ENCODE measurements at places on chromosomes 7 and 10.
A peak's percentile ranks its signal among the peaks of the same experiment; 100 is the strongest.

GRCh38 chr7:126533715-126534114, 719.0 kb downstream of the GRM8 start:
- DNase-seq = no peak

- DNase-seq = no peak
Measured at GRCh38 chr10:48603421-48604038, 1.3 kb downstream of the ARHGAP22 start.

- no peak for DNase-seq
Measured at GRCh38 chr7:101457001-101457750, 94.5 kb downstream of the COL26A1 start.

- DNase-seq = no peak
Measured at GRCh38 chr10:51896849-51897248, 197.5 kb upstream of the CSTF2T start.

DNA sequence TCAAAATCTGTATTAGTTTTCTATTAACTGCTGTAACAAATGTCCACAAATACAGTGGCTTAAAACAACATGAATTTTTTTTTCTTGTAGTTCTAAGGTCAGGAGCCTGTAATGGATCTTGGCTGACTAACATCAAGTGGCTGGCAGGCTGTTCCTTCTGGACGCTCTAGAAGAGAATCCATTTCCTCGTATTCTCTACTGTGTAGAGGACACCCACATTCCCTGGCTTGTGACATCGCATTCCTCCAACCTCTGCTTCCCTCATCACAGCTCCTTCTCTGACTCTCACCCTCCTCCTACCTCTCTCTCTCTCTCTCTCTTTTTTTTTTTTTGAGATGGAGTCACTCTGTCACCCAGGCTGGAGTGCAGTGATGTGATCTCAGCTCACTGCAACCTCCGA, 4.8 kb upstream of the CALHM1 start:
- DNase-seq = no peak

- DNase-seq = no peak
Measured at GRCh38 chr7:129740574-129741410, 129.3 kb downstream of the NRF1 start.

DNA sequence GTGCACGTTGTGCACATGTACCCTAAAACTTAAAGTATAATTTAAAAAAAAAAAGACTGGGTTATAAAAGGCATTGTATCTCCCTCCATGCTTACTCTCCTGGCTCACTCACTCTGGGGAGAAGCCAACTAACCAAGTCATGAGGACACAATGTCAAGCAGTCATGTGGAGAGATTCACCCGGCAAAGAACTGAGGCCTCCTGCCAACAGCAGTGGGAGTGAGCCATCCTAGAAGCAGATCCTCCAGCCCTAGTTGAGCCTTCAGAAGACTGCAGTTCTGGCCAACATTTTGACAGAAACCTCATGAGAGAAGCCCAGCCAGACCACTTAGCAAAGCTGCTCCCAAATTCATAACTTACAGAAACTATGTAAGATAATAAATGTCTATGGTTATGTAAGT, 521.7 kb upstream of the FZD8 start:
- DNase-seq = no peak

GRCh38 chr10:624605-625332, 64.7 kb downstream of the DIP2C start:
- DNase-seq = peak; percentile 15

GRCh38 chr10:92430103-92430502, 139.1 kb downstream of the MARCHF5 start:
- no peak for DNase-seq

- no peak for DNase-seq
Measured at GRCh38 chr7:158193446-158193845, 394.2 kb downstream of the PTPRN2 start.

GRCh38 chr10:113179265-113179664, 229.2 kb downstream of the TCF7L2 start:
- DNase-seq = no peak

- DNase-seq = no peak
Measured at GRCh38 chr7:131328377-131329175, 900 bp downstream of the MKLN1 start.

DNA sequence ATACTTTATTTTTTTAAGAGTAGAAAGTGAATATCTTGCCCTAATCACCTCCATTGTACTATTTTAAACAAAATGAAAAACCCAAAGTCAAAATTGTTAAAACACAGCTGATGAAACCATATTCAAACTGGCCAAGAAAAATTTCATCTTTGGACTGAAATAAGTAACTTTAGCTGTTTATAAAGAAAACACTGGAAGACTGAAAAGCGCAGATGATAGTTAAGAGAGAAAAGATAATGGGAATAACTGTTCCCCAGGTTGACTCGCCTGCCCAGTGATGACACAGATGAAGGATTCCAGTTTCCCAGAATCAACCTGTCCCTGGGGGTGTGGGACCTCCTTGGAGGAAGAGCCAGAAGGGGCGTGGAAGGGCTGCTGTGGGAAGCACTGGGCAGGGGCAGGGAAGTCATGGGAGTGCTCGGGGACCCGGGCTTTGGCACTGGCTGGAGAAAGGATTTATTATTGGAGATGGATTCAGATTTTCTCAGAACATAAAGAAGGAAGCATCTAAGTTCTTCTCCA, 43.1 kb downstream of the DENND2A start:
- no peak for DNase-seq

DNA sequence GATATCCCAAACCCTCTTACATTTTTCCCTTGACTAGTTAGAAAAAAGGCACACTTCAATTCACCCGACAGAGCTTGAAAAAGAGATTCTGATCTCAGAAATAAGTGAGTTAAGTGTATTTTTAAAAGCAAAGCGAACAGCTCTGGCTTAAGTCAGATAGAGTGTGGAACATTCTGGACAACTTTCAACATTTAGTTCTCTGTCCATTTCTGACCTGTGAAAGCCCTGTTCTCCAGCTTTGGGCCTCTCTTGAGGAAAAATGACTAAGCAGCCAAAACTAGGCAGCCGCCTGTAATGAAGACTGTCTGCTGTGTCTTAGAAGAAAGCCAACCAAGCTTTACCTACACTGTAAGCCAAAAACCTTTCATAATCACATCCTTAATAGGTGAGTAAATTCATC, 50.5 kb downstream of the CDK6 start:
- no peak for DNase-seq

DNA sequence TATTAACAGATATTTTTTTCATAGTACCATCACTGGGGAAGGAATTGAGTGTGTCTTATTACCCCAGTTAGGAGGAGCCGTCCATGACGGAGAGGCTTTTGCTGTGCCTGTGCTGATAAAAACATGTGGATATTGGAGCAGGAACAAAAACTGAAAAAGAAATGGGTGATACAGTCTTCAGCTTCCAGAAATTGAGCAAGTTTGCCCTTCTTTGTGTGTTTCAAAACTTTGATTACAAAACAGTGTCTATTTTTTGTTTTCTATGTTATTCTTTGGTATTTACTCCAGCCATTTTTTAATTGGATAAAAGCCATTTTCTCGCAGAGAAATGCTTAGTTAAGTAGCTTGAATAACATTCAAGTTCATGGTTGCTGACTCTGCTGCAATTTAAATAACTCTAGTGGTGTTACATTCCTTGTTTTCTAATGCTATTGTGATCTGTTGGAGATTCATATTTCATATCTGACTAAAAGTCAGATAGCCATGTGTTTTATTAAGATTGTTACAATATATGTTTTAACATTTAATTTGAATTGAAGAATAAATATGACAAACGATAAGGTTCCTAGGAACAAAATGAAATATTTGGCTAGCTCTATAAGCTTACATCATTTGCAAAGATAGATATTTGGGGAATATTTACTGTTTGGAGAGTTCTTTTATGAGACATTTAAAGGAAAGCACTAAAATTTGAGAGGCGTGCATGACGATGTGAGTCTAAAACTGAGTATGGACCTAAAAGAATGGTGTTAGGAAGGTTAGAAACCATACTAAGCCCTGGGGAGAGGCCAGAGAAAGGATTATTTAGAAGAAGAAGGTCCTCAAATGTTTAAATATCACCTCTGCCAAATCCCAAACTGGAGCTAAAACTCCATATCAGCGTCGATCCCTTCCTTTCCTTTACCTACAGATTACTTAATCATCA, 747.3 kb upstream of the CELF2 start:
- no peak for DNase-seq

- no peak for DNase-seq
Measured at GRCh38 chr10:934746-935406, 3.4 kb upstream of the LARP4B start.

GRCh38 chr10:4093438-4093837, 308.4 kb upstream of the KLF6 start:
- DNase-seq = no peak

DNA sequence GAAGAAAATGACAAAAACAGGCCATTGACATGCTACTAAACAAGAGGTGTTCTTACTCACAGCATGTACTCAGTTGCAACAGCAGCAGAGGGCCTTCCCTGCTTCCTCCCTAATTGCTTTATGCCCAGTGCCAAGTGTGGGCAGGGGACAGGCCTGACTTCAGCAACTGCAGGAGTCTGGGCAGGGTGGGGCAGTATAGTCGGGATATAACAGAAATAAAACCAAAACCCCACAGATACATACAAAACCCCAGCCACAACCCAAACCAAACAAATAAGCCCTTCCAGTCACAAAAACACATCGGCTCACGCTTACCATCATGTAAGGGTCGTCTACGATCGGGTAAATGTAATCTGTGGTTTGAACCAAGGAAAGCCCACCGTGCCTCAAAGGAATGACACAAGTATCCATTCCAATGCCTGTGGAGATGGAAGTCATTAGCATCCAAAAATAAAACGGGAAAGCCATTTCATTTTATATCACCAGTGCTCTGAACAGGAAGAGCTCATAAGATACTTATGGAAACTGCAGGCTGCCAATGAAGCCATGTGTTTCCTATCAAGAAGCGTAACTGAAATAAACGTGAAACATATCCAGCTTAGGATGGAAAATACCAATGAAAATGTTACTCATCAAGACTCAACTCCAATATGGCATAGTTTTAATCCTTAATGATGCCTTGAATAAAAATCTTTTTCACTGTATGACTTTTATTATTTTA, 9.5 kb downstream of the SEPHS1 start:
- DNase-seq = no peak

- DNase-seq = no peak
Measured at GRCh38 chr7:142925413-142925812, 8.1 kb downstream of the TRPV5 start.

DNA sequence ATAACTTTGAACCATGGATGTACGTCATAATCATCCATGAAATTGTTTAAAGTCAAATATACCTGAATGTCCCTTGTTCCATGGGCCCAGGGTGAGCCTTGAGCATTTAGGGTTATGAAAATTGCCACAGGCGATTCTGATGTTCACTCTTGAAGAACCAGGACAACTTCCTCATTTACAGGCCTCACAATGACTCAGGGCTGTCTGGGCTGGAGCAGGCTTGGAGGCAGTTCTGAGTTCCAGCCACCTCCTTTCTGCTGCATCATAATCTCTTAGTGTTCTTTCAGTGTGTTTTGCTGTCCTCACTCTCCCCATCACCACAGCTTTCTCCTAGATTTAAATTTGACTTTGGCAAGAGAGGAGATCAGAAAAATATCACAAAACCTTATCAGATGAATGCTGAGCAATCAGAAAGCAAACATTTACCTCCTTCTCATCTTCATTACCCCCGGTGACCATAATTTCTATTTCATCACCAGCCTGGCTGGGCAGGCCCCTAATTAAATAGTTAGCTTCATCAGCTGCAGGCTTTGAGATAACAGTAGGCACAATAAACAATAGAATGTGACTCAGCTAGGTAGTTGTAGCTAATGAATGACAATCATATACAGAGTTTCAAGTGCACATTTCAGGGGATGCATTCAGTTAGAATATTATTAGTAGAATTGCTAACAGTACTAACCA, 571.0 kb downstream of the SH2D4B start:
- DNase-seq = peak; percentile 18

DNA sequence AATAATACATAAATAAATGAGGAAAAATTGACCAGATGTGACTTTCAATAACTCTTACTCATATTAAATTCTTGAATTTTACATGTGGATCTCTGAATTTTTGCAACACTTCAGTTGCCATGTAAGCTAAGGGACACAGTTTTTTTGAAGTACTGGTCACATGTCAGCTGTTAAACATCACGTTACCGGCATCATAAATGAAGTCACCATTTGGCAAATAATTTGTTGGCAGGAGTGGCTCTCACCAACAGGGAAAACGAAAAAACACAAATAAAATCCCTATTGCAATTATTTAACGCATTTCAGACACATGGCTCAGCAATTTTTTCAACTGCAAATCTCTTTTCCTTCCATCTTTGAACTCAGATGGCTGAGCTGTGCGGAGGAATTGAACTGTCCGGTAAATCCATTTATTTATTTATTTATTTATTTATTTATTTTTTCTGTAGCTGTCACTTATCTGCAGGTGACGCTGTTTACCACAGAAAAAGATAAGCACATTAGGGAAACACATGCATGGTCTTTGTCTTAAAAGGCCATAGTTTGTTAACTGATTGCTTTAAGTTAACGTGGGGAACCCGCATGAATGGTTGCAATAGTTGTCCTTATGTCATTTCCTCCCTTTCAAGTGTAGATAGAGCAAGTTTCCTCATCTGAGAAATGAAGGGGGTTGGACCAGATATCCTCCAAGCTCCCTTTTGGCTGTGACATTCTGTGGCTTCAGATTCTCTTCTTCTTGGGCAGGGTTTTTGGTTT, 64.7 kb upstream of the JAZF1 start:
- no peak for DNase-seq

- no peak for DNase-seq
Measured at GRCh38 chr7:129351320-129351719, 82.9 kb upstream of the STRIP2 start.

DNA sequence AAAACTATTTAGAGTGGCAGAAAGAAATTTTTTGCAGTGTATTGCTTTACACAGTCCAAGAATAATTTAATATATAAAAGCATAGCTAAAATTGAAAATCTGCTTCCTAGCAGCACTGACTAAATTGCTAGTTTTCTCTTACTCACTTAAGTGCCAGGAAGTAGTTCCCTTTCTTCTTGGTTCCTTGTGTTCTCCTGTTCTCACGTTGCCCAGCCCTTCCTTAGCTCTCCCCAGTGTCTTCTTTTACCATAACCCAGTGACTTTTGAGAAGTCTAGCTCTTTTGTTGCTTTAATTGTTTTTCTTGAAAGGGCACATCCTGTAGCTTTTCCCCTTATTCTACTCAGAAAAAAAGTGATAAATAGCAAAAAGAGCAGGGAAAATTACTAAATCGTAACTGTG, 215.5 kb downstream of the THSD7A start:
- DNase-seq = no peak

DNA sequence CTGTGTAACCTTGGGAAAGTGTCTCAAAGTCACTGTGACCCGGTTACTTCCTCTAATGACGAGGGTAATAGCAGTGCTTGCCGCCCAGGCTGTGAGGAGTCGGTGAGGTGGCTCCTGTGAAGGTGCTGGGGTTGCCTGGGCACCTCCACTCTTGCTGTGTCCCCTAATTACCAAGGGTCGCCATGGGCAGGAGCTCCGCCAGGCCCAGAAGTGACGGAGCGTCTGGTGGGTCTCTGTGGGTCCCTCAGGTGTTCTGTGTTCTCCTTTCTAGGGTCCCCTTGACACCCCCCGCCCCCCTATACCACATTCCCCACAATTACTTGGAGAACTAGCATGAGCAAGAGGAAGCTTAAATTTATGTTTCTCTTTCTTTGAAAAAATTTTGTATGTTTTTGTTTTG, 161.5 kb downstream of the WDR37 start:
- DNase-seq = no peak

GRCh38 chr7:24924375-24924774, 55.6 kb downstream of the OSBPL3 start:
- no peak for DNase-seq

All from T1000 (cell line).